GM23248 (cell line): ENCODE measurements at places on chromosomes 5 and 9. TPM values are rescaled to one million over a fixed set of nuclear protein-coding genes. Genes with fewer than 3 reads are reported as not detected.

The UAP1L1 gene
- polyA plus RNA-seq, result 4.3 and 4.5 TPM in 2 replicates

The SLC36A2 gene
- not detected in 2 replicates for polyA plus RNA-seq

The IQGAP2 gene
- polyA plus RNA-seq, result 0.11 TPM in 1 of 2 replicates, not detected in the other

The PCDHGA2 gene
- 4.3 and 5.3 TPM in 2 replicates for polyA plus RNA-seq

The ERAP2 gene
- 0.32 and 1.1 TPM in 2 replicates for polyA plus RNA-seq
